ENCODE measurements at places on chromosomes 16 and 17.

DNA sequence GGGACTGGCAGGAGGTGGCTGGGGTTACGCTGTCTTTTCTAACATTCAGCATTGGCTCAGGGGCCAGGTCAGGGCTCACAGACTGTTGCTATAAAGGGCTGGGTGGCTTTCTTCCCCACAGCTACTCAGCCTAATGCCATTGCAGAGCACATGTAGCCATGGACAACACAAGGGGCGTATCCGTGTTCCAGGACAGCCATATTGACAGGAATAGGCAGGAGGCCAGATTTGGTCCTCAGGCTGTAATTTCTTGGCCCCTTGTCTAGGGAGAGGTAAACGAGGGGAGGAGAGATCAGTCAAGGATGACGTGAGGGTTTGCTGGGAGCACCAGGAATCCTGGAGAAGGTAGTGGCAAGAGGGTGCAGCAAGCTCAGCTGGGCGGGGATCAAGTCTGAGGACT is 21.2 kb upstream of the MYO15B start:
- no peak for DNase-seq

GRCh38 chr17:58233543-58233942 is 4.8 kb upstream of the LPO start:
- DNase-seq = no peak

DNA sequence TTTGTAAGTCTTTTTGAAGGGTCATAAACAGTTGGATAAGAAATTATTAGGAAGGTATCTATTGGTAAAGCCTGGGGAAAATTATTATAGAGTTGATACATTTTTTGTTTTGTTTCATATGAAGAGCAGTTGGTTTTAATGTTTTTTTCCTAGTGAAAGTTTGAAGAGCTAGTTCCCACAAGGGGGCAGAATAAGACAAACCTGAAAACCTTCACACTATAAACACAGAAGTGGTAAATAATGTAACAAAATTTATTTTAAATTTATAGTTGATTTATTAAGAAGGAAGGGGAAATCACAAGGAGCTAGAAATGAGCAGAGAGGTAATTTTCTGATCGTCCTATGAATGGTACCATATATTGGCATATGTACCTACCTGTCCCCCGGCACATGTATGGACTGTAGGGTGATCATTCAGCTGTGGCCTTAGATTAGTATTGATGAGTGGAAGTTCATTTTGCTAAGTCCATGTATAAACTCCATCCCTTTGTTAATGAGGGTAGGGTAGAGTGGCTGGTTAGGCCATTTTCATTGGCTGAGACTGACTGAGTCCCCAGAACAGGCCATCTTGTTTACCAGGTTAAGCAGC is 116.3 kb downstream of the TANC2 start:
- no peak for DNase-seq

DNA sequence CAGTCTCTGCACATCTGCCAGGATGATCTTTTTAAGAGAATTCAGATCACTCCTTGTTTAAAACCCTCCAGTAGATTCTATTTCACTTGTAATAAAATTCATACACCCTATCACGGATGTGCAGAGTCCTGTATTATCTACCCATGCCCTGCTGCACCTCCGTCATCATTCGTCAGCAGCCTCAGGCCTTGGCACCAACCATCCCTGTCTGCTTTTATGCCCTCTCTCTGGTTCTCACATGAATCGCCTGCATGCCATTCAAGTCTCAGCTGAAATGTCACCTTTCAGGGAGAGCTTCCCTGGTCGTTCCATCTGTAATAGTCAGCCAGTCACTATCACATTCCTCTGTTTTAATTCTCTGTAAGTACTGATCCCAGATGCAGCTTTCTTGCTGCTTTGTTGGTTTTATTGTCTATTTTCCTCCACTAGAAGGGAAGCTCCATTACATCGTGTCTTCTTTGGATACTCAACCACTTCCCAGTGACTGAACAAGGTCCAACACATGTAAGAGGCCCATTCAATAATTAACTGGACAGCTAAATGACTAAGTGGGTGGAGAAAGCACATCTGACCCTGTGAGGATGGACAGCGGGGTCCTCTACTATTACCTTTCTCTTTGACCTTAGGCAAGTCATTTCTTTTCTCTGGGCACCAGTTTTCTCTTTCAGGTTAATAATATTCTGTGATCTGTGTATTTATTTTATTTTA is 81.2 kb upstream of the GOT2 start:
- DNase-seq = no peak

GRCh38 chr16:11198375-11198774 is 57.6 kb downstream of the SOCS1 start:
- no peak for DNase-seq

DNA sequence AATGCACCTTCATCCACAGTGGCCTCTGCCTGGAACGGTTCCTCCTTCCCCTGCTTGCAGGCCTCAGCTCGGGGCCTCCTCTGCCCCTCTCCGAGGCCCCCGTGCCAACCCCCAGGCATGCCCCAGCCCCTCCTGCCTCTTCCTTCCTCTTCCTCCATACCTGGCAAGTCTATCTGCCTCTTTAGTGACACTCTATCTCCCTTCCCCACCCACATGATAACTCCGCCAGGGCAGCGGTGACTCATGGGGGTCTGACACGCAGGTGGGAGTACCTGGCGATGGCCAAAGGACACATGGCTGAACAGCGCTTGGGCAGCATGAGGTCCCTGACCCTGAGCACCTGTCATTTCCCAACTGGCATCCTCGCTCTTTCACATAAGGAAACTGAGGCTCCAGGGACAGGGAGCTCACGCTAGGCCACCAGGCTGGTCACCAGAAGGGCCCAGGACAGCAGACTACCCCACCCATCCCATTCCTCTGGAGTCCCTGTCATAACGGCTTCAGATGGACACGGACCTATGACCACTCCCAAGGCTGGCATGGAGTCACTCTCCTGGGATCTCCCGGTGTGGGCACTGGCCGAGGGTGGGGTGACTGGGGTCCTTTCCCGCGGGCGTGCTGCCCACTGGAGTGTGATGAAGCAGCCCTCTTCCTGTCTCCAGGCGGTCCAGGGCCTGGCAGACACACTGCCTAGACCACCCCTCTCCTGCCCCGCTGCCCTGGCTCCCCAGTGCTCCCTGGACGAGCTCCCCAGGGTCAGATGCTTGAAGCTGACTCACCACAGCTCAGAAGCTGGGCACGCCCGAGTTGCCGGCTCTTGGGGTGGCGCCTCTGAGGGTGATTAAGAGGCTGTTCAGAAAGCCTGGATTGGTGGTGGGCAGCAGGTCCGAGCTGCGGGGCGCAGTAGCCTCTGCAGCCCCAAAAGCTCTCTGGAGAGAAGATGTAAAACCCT is 100.6 kb downstream of the ENGASE start:
- no peak for DNase-seq

DNA sequence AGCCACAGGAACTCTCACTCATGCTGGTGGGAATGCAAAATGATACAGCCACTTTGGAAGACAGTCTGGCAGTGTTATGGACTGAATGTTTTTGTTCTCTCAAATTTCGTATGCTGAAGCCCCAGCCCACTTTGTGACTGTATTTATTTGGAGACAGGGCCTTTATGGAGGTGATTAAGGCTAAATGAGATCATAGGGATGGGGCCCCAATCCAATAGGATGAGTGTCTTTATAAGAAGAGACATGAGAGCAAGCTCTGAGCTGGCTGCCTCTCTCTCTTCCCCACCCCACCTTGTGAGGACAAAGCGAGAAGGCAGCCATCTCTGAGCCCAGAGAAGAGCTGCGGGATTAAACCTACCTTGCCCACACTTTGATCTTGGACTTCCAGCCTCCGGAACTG is 21.9 kb upstream of the RAI1 start:
- DNase-seq = no peak

DNA sequence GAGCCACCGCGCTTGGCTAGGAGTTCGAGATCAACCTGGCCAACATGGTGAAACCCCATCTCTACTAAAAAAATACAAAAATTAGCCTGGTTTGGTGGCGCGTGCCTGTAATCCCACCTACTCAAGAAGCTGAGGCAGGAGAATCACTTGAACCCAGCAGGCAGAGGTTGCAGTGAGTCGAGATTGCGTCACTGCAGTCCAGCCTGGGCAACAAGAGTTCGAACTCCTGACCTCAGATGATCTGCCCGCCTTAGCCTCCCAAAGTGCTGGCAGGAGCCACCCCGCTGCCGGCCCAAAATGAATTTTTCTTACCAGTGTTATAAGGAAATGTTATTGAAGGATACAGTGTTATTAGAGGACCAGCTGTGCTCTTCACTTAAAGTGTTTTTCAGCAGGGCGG is 2.3 kb downstream of the NUP85 start:
- DNase-seq = no peak

GRCh38 chr16:31535737-31536136 is 8.0 kb downstream of the AHSP start:
- no peak for DNase-seq

DNA sequence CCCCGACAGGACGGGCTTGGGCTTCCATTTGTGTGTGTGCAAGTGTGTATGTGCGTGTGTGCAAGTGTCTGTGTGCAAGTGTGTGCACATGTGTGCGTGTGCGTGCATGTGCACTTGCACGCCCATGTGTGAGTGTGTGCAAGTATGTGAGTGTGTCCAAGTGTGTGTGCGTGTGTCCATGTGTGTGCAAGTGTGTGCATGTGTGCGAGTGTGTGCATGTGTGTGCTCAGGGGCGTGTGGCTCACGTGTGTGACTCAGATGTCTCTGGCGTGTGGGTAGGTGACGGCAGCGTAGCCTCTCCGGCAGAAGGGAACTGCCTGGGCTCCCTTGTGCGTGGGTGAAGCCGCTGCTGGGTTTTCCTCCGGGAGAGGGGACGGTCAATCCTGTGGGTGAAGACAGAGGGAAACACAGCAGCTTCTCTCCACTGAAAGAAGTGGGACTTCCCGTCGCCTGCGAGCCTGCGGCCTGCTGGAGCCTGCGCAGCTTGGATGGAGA is 23.1 kb upstream of the ITGAX start:
- DNase-seq = no peak

DNA sequence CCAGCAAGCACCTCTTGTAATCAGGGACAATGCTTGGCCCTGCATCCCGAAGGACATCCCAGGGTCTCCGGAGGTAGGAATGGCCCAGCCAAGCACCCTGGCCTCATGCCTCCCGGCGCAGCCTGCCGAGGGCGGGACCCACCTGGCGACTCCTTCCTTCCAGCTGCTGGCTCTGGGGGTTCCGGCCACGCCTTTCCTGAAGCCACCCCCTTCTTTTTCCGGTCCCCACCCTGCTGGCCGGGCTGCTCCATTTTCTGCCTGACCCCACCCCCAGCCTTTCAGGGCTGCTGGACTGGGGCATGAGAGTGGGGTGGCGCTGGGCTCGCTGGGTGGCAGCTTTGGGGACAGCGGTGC is 22.5 kb upstream of the CIBAR2 start:
- no peak for DNase-seq

DNA sequence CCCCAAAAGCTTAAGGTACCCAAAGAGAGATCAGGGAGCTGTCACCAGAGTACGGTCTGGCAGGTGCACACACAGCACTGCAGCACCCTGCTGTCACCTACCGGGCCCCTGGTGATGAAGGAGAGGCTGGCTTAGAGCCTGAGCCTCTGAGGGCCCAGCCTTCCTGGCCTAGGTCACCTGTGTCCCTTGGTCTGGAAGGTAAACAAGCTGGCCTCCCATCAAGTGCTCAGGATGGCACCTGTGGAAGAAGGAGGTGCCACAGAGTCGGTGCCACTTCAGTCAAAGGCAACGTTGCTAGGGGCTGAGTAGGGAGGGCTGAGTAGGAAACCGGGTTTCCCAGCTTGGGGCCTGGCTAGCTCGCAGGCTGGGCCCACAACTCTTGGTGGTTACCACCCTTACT is 70.7 kb downstream of the COG7 start:
- no peak for DNase-seq

DNA sequence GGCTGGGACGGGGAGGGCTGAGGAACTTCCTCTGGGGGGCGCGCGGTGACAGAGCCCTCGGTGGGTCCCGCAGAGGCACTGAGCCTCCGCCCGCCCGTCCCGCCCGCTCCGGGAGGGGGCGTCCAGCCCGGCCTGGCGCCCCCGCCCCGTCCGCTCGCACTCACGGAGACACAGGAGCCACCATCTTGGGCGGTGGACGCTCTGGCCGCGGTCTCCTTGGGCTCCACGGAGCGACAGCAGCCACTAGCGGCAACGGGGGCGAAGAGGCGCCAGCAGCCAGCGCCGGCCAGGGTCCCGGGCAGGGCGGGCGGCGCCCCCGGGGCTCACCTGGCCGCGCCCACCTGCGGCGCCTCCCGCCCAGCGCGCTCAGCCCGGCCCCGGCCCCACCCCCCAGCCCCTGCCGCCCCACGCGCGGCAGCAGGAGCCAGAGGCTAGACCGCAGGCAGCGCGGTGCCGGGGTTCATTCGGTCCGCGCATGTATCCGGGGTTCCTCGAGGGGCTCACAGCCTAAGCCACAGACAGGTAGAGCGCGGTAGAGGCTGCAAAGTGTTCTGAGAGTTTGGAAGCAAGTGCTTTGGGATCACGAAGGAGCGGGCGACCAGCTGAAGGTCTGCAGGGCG is at the start of gene C17orf113:
C17orf113 (minus strand) TSS at position 209 of the 620 bp plus-strand sequence. CDS start 7,225 bp downstream, outside the sequence.
- DNase-seq = peak; percentile 16

- DNase-seq = no peak
These were observed 57.7 kb downstream of the CDH11 start for GRCh38 chr16:65064131-65064530.

- no peak for DNase-seq
These were observed 15.3 kb downstream of the CMTM3 start for GRCh38 chr16:66619534-66620428.

DNA sequence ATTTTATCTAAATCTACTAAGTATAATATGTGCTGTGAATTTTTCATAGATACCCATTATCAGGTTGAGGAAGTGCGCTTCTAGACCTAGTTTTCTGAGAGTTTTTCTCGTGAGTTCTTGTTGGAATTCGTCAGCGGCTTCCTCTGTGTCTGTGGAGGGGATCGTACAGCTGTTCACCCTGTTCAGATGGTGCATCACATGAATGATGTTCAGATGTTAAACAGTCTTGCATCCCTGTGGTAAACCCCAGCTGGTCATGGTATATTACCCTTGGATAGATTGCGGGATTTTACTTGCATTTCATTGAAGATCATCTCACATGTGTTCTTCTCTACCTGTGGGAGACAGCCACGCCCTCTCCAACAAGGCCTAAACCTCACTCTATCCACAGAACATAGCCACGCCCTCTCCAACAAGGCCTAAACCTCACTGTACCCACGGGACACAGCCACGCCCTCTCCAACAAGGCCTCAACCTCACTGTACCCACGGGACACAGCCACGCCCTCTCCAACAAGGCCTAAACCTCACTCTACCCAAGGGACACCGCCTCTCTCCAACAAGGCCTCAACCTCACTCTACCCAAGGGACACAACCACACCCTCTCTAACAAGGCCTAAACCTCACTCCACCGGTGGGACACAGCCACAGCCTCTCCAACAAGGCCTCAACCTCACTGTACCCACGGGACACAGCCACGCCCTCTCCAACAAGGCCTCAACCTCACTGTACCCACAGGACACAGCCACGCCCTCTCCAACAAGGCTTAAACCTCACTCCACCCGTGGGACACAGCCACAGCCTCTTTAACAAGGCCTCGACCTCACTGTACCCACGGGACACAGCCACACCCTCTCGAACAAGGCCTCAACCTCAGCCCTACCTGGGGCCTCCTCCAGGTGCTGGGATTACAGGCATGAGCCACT is 180.2 kb upstream of the CHMP6 start:
- DNase-seq = no peak

All from stimulated activated CD4-positive, alpha-beta T cell treated with anti-CD3 and anti-CD28 coated beads, Interleukin-1b, Interleukin-23, amount 100 ng/mL, for 48 hours (primary cell).